ENCODE measurements at places on chromosomes 6 and 20.

- no peak for DNase-seq
These were observed 28.3 kb downstream of the RNASET2 start for GRCh38 chr6:166927935-166928643.

GRCh38 chr6:33856655-33857054 lies 52.9 kb upstream of the MLN start:
- no peak for DNase-seq

- no peak for DNase-seq
These were observed 110.9 kb downstream of the QRSL1 start for GRCh38 chr6:106740287-106740686.

DNA sequence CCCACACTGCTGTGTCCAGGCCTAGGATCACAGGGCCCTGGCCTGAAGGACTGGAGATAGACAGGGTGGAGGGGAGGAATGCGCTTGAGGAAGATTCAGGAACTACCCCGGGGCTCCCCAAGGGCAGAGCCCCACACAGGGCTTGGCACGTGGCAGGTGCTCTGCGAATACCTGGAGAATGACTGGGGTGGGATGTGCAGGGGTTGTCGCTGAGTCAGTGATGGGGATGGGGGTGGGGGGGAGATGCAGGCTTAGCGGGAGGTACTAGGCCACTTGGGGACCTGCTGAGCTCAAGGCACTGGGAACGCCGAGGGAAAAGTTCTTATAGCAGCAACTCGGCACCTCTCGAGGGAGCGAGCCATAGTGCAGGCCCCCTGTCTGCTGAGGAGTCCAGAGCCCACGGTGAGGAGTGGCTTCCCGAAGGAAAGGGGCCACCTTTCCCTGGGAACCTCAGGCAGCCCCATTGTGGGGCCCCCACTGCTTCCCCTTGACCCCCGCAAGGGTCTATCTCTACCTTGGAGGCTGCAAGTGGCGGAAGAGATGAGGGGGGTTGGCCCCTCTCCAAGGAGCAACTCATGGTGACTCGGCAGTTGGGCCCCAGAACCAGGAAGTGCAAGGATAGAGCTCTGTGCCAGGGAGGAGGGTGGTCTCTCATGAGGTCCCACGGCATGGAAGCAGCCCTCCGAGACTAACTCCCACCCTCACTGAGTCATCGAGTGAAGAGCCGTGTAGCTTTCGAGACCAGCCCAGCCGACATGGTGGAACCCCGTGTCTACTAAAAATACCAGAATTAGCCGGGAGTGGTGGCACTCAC lies 33.1 kb downstream of the SRC start:
- no peak for DNase-seq
